ENCODE measurements at places on chromosomes 2 and 18.

DNA sequence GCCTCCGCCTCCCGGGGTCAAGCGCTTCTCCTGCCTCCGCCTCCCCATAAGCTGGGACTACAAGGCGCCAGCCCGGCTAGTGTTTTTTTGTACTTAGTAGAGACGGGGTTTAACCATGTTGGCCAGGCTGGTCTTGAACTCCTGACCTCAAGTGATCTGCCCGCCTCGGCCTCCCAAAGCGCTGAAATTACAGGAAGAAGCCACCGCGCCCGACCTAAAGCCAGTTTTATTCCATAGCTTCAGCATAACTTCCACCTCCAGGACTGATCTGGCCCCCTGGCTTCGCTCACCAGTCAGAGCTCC is 783 bp upstream of the TXNL4A start:
- no peak for DNase-seq

DNA sequence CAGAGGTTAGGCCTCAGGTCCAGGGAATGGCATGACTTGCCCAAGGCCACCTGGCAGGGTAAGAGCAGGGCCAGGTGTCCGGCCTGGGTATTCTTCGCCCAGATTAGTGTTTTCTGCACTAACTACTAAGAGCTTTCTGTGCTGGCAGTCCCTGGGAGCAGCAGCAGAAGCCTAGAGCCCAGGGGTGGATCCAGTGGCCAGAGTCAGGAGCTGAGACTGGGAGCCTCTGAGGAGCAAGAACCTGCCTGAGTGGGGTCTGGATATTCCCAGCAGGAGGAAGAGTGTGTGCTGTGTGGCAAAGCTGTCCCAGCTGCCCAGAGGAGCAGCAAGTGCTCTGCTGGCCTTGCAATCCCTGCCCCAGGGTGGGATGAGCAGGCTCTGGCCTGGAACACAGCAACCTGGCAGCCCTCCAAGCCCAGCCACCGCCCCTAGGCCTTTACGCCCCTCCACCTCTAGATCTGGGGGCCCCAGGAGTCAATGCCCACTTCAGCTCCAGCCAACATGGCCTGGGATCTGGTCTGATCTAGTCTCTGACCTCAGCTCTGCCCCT is 30.7 kb upstream of the GPAT2 start:
- no peak for DNase-seq

GRCh38 chr2:235083822-235084221 is 132.0 kb downstream of the SH3BP4 start:
- no peak for DNase-seq

DNA sequence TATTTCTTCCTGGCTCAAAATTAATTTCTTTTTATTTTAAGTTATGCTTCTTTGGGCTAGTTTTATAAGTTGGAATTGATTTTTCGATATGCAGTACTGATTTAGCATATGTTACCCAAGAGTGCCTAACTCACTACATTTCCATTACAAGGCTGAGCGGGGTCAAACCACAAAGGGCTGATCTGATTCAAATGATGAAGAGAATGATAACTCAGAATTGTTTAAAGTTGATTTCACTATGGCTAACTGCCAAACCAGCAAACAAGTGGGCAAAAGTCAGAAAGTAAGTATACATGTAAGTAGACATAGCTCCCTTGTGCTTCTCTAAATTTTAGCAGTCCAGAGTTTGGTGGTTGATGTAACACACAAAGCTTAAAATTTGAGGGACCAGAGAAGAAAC is 35.6 kb downstream of the RAD51AP2 start:
- DNase-seq: no peak

DNA sequence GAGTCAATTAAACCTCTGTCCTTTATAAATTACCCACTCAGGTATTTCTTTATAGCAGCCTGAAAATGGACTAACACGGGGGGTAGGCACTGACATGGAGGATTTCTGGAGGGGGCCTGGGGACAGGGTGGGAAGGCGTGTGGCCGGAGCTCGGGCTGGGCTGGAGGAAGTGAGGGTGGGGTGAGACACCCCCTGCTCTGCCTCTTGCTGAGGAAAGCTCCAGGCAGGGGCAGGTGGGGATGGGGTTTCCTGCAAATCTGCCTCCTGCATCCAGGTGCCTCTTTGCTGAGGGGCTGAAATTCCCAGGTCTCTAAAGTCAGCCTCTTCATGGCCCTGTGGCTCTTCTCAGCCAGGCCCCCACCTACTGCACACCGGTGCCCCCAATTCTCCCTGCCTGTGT is 25.7 kb upstream of the OTOS start:
- no peak for DNase-seq

- DNase-seq: peak; percentile 49
Observed at GRCh38 chr2:12057436-12058166, 311.2 kb downstream of the LPIN1 start.

GRCh38 chr2:102839668-102840388 is 78.0 kb downstream of the TMEM182 start:
- DNase-seq: peak; percentile 27

GRCh38 chr2:239389414-239390329 is 11.1 kb downstream of the HDAC4 start:
- DNase-seq: no peak

- DNase-seq: no peak
Observed at GRCh38 chr2:17790536-17790935, 25.7 kb upstream of the MSGN1 start.

DNA sequence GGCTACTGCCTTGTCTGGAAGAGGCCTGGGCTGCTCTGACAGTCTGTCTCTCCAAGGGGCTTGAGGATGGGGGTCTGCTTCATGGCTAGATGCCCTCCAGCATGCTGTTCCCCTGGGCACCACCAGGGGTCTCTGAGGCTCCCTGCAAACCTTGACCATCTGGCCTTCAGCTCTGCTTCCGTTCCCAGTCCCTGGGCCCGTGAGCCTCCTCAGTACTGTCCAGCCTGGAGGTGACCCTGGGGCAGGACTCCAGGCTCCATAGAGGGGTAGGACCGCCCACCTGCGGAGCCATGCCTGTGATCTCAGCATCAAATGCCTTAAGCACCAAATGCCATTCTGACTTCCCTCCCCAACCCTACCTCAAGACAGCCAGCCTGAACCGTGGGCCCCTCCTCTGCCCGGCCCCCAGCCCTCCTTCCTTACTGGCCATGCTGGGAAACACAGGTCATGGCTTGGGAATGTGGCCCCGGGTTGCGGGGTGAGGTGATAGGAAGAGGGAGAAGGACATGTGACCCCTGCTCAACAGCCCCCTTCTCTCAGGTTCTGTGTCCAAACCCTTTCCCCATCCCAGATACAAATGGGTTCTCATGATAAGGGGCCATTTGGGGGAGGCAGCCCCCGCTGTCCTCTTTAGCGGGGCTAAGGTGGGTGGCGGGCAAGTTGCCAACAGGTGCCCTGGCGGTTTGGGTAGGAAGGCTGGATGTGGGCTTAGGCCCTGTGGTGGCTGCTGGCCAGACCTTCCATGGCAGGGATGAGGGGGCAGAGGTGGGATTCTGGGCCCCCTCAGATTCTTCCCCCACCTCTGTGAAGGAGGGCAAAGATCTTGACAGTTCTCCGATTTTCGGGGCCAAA is 25.0 kb downstream of the SPEG start:
- peak; percentile 29 for DNase-seq

DNA sequence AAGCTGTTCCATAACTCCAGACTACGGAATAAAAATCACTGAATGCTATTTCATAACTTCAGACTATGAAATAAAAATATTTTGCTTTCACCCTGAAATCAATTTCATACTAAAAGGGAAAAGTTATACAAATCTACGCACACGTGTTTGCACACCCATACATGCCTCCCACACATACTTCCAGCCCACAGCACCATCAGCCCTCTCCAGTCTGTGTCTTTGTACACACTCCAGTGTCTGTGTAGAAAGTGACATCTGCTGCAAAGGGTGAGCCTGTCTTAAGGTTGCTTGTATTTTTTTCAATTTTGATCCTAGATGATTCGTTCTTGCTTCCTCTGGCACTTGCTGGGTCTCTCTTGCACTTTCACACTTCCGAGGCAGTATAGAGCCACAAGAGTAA is 53.6 kb downstream of the VIT start:
- no peak for DNase-seq

DNA sequence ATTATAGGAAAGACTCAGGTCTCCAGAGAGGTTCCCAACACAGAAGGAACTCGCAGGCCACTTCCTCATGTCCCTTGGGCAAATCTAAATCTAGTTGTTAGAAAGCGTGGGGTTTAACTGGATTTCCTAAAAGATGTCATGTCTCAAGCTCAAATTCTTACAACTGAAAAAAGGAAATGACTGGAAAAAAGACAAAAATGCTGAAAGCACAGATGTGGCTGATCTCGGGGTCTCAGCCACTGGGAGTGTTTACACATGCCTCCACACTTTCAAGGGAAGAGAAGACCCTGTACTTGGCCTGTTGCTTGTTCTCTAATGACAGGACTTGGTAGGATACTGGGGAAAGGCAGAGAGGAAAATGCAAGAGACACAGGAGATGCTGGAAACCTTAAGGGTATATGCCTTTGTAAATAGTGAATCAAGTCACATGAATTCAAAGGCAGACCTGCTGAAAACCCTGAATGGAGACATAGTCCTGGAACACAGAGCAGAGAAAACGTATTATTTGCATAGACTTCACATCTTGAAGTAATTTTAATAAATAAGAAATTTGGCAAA is 160.9 kb upstream of the MEIS1 start:
- DNase-seq: no peak

- DNase-seq: peak; percentile 64
Observed at GRCh38 chr2:37625796-37626571, 45.5 kb downstream of the CDC42EP3 start.

GRCh38 chr2:240469239-240469636 is 33.8 kb downstream of the GPC1 start:
- no peak for DNase-seq
